ENCODE measurements at places on chromosomes 7 and 10.

GRCh38 chr10:86113501-86113900 lies 253.1 kb downstream of the GRID1 start:
- no peak for DNase-seq

DNA sequence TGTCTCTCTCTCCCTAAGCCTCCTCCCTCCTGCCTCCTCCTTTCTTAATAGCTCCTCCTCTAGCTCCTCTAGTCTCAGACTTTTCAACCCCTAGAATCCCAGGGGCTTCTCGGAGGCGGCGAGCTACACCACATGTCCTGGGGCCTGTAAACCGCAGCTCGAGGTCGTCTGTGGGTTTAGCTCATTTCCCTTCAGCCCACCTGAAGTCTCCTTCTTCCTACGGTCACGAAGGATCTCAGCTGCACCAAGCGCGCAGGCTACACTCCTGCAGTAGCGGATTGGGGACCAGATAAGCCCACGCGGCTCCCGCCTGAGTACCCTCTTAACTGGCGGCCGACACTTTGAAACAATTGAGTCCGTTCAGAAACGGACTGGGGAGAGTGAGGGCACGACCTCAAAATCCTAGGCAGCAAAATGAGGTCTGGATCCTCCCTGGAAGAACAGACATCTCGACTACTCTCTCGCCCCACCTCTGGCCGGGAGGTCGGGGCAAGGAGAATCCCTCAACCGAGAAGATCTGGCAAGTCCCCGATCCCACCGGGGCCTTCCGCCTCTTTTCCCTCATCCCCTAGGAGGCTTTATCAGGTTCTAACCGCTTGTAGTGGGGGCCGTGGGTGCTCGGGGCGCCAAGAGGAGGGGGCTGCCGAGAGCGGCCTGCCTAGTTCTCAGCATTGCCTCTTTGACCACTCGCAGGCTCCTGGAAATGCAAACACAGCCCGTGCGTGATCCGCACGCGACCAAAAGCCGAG lies 1.3 kb upstream of the SORCS3 start:
- no peak for DNase-seq

DNA sequence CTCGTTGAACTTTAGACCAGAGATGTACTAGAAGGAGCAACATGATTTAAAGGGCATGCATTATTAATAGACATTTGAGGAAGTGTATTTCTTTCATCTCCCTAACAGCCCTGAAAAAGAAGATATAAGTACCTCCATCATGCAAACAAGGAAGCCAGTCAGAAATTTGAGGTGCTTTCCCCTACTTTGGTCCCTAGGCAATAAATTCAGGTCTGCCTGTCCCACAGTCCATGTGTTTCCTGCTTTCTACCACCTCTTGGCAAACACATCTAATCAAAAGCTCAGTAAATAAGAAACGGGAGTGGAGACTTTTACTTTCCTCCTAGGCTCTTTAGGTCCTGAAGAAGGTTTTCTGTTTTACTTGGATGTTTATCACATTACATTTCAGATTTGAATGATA lies 5.2 kb upstream of the SEMA3C start:
- DNase-seq, result no peak

DNA sequence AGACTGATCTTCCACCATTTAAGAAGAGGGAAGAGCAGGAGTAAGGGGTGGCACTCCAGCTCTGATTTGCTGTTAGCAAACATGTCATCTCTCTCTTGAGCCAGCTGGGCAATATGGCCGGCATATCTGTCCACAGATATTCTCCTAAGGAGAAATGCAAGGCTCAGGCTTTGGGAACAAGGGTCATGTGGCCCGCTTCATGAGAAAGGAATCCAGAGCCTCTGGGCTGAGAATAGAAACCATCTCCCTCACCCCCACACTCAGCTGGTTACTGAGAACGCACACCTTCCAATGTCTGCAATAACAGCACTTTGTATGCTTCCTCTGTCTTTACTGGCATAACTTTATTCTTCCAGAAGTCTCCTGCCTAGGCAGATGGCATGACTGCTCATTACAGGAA lies 171.2 kb downstream of the ELMO1 start:
- DNase-seq, result no peak

- DNase-seq, result no peak
Measured at GRCh38 chr10:102538811-102539210, 35.0 kb downstream of the SUFU start.

DNA sequence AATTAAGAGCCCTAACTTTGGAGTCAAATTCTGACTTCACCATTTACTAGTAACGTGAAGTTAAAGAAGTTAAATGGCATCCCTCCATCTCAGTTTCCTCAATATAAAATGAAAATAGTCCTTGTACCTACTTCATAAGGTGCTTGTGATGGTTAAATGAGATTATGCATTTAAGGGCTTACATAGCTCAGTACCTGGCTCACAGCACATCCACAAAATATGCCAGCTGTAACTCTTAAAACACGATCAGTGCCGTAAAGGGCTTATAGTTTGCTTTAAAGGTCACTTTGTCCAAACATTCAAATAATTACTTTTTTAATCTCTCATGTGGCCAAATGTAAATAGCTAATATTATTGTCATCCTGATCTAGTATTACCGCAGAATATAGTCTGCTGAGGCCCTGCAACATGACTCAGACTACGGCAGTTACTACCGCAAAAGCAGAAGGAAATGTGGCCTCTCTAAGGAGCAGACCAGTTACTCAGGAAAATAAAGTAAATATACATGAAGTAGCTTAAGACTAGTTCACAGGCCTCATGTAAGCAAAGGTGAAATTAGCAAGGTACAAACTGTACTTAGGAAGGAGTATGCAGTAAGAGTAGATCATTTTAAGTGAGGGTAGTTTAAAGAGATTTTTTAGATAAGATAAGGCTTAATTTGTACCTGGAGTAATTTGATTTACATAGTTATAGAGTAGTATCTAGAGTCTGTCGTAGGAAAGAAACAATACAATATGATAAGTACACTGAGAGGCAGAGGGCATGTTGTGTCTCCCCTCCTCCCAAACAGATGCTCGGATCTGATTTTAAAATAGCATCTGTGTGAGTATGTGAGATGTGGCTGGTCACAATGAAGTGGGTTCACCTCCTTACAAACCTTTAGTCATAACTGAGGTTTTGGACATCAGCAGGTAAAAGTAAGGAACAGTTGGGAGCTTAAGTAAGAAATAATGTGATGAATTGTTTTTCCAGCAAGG lies 13.1 kb downstream of the CASP2 start:
- DNase-seq, result no peak

DNA sequence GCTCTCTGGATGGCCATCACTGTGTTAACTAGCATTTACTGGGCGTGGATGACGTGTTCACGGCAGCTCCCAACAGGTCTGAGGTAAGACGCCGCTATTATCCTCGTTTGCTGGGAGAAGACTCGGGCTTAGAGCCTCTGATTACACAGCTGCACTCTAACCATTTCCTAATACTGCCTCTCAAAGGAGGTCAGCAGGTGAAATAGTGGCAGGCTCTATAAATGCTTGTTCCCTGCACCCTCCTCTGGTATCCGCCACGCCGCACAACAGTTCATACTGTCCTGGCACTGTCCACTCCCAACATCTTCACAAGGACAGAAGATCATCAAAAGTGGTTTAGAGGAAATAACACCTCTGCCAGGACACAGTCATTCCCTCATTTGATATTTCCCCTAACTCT lies 28.3 kb downstream of the HIPK2 start:
- DNase-seq, result no peak

DNA sequence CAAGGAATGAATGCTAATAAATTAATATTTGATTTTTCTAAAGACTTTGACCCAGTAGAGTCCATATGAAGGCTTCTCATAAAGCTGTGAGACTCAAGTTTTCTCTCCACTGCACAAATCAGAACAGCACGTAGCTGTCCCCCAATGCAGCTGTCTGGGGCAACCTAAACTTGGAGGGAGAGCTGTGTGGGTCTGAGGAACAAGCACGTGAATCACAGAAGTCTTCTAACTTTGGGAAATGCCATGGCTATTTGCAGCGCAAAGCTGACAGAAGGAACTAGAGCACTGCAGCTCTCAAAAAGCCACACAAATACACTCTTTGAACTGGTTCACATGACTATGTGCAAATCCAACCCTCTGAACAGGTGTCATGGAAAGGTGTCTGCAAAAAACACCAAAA lies 47.9 kb downstream of the COL1A2 start:
- no peak for DNase-seq

GRCh38 chr10:88028072-88028471 lies 164.6 kb downstream of the PTEN start:
- DNase-seq, result no peak

DNA sequence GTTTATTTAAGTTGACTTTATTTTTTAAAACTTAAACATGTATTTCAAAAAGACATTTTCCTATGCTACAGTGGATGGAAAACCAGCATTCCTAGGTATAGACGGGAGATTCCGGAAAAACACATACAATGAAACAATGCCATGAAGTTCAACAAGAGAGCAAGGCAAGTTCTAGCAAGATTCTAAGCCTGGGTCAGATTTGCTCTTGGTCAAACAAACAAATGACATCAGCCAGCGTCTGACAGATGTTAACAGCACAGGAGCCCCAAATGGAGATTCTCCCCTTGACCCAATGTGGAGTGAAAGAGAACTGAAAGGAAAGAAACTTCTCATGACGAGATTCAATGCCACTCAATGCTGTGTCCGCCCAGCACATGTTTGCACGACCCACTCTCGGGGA lies 149.9 kb downstream of the NEURL1 start:
- DNase-seq, result no peak

- no peak for DNase-seq
Measured at GRCh38 chr7:81173766-81174281, 255.0 kb upstream of the SEMA3C start.

GRCh38 chr7:151298765-151299164 lies 42.8 kb upstream of the NUB1 start:
- DNase-seq, result no peak

DNA sequence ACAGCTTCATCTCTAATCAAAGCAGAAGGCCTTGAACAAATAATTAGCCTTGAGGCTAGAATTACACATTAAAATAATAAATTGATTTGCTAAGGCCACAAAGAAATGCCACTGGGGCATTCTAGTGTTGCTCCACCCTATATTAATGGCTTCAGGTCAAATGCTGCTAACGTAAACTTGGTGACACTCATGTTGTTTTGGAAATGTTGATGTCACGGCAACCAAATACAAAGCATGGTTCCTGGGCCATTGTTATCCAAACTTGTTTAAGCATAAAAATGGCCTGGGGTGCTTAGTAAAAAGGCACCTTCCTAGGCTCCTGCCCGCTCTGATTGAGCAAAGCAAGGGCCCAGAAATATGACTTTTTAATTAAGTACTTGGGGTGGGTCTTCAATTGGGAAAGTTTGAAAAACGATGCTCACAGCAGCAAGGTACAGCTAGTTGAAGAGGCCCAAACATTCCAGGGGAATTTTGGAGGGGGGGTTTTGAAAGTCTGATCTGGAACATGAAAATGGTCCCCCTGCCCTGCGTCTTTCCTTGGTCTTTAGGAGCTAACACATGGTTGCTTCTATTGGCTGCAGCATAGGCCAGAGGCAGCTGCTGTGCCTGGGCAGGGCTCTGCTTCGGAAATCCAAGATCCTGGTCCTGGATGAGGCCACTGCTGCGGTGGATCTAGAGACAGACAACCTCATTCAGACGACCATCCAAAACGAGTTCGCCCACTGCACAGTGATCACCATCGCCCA lies 67.8 kb downstream of the ABCC2 start:
- DNase-seq, result no peak

GRCh38 chr7:95139922-95140321 lies 184.4 kb downstream of the PON1 start:
- no peak for DNase-seq

GRCh38 chr10:75263806-75264205 lies 28.0 kb upstream of the COMTD1 start:
- DNase-seq, result no peak

DNA sequence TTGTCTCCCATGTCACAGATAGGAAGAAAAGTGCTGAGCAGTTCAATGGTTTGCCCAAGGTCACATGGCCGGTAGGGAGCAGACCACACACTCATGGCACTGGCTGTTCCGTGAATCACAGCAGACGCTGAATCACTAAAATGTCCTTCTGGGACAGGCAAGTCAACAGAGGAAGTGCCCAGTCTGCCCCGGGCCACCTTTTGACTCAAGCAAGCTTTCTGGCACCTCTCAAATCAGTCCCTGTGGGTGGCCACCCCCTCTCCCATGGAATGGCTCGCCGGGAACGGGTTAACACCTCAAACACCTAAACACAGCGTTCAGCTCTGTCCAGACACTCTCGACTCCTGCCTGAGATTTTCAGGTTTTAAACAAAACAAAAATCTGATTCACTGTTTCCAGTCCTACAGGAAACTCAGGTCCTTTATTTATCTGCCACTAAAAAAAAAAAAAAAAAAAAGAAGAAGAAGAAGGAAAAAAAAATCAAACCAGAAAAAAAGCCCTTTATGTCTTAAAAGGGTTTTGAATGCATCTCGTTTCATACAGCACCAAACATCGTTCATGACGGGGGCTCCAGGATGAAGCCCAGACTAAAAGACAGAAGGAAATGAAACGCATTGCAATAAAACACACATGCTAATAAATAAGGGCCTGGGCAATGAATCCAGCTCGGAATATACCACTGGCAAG lies 15.5 kb downstream of the CARD11 start:
- DNase-seq, result no peak

DNA sequence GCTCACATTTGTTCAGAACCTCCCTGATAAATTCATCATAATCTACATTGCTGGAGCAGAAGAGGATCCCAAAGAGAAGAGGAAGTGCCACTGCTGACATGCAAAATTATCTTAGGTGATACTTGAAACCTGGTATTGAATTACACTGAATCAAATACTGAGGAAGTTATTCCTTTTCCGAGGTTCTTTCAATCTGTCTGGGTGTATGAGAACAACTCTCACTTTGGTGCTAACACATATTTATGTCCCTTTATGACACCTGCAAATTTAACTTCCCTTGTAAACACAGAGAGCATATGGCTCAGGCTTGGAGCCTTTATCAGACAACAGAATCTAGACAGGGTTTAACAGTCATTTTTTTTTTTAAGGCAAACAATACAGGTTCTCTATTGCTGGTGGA lies 131.4 kb downstream of the SRPK2 start:
- no peak for DNase-seq

- DNase-seq, result no peak
Measured at GRCh38 chr7:73354821-73355220, 26.9 kb downstream of the FKBP6 start.

- DNase-seq, result no peak
Measured at GRCh38 chr10:117460846-117461765, 81.4 kb upstream of the EMX2 start.

GRCh38 chr10:31940839-31941653 lies 12.4 kb upstream of the ARHGAP12 start:
- no peak for DNase-seq

- no peak for DNase-seq
Measured at GRCh38 chr10:16505161-16505560, 16.5 kb downstream of the C1QL3 start.

DNA sequence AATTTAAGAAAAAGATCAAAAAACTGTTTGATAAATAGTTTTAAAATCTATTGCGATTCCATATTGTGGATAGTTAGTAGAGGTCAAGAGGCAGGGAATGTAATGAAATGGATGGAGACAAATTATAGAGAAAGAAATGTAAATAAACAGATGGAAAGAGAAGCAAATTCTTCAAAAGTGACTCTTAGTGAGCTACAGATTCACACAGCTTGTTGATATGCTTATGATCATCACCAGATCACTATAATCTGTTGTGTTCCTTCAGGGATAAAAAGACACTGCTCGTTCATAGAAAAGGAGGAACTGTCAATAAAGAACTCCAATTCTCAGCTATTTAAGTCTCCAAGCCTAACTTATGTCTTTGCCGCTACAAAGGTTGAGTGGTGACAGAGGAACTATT lies 251.4 kb upstream of the SEMA3C start:
- no peak for DNase-seq

- no peak for DNase-seq
Measured at GRCh38 chr7:127943541-127944521, 87.4 kb downstream of the LRRC4 start.

GRCh38 chr7:155845226-155845625 lies 33.0 kb upstream of the SHH start:
- DNase-seq, result no peak
